ENCODE measurements at places on chromosomes 5 and 9.

GRCh38 chr5:55159763-55160492 lies at the start of gene GPX8:
Gene GPX8, plus strand, starts transcription at chr5:55160171. Its CDS starts 22 bp downstream, at chr5:55160193.
- DNase-seq, result no peak

GRCh38 chr9:89185980-89186379 lies 7.4 kb upstream of the SHC3 start:
- no peak for DNase-seq

GRCh38 chr9:22206833-22207232 lies 197.7 kb upstream of the CDKN2B start:
- no peak for DNase-seq

DNA sequence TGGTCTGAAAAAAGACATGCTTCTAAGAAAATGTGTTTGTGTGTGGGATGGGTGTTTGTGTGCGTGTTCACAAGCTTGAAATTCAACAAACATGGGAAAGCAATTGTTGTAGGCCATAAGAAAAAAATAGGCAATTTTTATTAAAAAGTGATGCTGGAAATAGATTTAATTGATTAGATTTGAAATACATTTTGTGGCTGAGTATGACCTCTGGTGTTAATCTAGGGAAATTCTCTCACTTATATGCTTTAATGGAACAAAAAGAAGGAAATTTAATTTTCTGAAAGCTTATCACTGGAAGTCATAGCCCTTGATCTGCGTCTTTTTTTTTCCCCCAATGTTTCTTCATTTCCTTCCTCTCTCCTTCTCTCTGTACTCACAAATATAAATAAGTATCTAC lies 3.5 kb upstream of the KCNN2 start:
- DNase-seq, result no peak

DNA sequence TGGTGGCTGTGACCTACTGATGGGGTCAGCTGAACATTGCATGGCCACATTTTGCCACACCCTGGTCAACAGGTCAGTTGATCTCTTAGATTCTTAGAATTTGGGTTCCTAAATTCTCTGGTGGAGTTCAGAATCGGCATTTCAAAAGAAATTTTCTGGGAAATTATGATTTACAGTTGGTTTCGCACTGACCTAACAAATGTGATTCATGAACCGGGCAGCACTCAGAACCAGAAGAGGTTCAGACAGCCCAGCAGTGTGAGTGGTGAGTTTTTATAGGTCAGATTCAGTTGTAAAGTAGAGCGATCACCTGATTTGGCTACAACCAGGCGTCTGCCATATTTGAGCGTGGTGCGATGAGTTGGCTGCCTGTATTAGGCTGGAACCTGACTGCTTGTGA lies 163.7 kb upstream of the GAS1 start:
- no peak for DNase-seq

DNA sequence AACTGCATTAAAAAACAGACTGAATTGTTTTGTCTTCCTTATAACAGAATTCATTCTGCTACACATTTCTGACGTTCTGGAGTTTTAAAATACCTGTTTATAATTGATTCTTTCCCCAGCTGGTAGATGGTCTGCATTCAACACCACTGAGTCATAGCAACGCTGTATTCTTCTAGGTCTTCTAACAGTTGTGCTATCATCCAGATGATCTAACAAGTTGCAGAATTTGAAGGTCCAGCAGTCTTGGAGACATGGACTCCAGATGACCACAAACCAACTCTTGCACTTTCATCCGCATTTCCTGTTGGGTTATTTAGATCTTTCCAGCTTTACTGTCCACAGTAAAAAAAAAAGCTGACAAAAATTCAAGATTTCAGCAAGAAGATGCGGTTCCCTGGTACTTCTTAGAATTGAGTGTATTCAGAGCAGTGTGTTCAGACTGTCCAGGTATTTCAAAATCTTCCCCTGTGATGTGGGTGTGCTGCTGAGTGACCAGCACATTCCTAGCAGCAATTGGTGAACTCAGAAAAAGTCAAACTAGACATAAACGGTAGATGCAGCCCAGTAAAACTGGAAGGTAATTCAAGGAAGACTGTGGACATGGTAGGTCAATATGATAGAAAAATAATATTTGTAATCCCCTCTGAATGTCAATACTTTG lies 50.2 kb downstream of the CSNK1A1 start:
- DNase-seq, result peak; percentile 93

DNA sequence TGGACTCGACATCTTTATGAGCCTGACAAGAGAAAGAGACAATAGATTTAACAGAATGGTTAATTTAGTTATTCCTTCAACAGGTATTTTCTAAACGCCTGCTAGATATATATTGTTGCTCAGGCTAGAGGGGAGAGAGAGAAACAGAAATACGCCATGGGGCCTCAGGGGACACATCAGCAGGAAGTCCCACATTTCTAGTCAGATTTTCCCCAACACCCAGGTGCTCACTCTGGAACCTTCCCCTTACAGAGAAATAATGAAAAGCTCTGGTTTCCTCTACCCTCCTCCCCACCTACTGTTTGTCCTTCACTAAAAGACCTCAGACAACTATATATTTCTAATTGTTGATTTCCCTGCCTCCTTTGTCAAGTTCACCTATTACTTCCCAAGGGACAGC lies 130.3 kb upstream of the TBC1D2 start:
- no peak for DNase-seq

DNA sequence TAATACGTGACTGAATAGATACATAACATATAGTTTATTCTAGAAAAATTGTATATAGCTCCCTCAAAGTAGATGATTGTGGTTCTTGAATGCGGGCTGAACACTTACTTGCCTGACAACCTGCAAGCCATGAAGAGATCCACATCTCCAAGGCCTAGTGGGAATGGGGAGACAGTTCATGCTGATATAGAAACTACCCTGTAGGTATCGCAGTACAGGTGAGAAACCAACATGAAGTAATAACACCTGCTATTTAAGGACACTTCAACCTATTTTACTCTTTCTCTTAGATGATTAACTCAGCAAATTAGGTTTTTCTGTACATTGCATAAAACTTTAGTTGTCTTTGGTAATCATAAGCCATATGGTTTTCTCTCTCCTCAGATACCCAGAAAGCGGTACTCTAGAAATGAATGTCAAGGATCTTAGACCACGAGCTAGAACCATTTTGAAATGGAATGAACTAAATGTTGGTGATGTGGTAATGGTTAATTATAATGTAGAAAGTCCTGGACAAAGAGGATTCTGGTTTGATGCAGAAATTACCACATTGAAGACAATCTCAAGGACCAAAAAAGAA lies 47.3 kb downstream of the UHRF2 start:
- DNase-seq, result no peak

DNA sequence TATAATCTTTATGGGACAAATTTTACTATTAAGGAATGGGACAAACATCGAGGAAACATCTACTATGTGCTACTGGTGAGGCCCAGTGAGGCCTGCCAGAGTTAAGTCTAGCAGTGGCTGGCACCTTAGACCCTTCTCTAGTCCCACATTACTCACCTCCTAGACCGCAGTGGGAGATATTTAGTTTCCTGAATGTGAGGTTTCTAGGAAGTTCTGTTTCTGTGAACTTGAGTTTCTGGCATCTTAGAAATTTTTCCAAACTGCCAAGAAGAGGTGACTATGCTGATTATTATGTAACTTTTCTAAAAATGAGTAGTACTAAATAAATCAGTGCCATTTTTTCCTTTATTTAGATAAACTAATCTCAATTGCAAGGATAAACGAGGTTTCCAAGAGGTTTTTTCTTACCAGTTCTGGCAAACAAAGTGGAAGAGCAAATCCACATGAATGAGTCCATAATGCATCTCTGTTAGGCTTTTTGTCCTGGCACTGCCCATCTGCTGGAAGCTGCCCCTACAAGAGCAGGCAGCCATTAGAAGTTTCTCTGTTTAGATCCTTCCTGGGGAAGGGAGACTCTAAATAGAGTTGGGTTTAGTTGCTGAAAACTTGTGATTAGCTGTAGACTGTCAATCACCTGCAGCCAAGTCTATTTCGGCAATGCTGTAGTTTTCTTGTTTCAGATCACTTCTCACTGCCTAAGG lies 348.7 kb downstream of the MAN2A1 start:
- peak; percentile 36 for DNase-seq

DNA sequence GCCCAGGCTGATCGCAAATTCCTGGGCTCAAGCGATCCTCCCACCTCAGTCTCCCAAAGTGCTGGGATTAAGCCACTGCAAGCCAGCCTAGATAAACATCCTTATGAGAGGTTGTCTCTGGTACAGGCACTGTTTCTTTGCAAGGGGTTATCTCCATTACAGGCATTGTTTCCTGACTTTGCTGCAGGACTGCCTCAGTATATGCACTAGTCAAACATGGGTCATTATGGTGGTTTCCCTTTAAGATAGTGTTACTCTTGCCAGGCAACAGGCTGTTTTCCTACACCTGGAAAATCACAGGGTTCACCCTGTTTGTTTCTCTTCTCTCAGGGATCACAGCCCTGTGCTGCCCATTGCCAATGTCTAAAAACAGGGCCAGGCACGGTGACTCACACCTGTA lies 7.8 kb upstream of the CLTB start:
- no peak for DNase-seq
